Endothelial cell (in vitro differentiated cells): ENCODE measurements at places on chromosomes 2 and 18.

DNA sequence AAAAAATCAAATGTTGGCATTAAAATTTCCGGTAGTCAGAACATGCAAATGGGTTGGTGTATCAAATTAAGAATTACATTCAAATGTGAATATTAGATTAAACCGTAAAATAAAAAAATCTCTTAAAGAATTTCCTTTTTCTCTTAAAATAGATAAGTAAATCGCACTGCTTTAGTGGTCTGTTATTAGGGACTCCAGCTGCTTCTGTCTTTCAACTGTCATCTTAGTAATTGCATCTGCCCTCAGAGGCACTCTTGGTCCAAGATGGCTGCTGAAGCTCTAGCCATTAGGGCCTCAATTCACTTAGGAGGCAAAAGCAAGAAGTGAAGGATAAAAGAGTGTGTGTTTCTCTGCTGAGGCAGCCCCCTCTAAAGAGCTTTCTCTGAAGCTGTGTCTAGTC is 132.4 kb downstream of the MGAT5 start:
- H3K4me1 ChIP-seq = peaks cover 6% of the 10 kb centered on the region
- no peaks in the 10 kb centered on the region for H3K27me3 ChIP-seq
- no peak overlapping the region for H3K27ac ChIP-seq
- peaks cover 4% of the 10 kb centered on the region for H3K36me3 ChIP-seq
- no peak for DNase-seq

- H3K4me1 ChIP-seq = peaks cover 4% of the 10 kb centered on the region
- no peak overlapping the region for H3K4me3 ChIP-seq
- no peak overlapping the region for H3K27ac ChIP-seq
- peaks cover 12% of the 10 kb centered on the region for H3K27me3 ChIP-seq
- DNase-seq = no peak
These were observed 34.5 kb downstream of the KLHL29 start for GRCh38 chr2:23419171-23420090.

- peaks cover 2% of the 10 kb centered on the region for H3K27me3 ChIP-seq
- H3K4me3 ChIP-seq = no peak overlapping the region
- no peak overlapping the region for H3K27ac ChIP-seq
- DNase-seq = no peak
- H3K4me1 ChIP-seq = no peaks in the 10 kb centered on the region
These were observed 93.8 kb downstream of the SCG2 start for GRCh38 chr2:223508372-223508771.

DNA sequence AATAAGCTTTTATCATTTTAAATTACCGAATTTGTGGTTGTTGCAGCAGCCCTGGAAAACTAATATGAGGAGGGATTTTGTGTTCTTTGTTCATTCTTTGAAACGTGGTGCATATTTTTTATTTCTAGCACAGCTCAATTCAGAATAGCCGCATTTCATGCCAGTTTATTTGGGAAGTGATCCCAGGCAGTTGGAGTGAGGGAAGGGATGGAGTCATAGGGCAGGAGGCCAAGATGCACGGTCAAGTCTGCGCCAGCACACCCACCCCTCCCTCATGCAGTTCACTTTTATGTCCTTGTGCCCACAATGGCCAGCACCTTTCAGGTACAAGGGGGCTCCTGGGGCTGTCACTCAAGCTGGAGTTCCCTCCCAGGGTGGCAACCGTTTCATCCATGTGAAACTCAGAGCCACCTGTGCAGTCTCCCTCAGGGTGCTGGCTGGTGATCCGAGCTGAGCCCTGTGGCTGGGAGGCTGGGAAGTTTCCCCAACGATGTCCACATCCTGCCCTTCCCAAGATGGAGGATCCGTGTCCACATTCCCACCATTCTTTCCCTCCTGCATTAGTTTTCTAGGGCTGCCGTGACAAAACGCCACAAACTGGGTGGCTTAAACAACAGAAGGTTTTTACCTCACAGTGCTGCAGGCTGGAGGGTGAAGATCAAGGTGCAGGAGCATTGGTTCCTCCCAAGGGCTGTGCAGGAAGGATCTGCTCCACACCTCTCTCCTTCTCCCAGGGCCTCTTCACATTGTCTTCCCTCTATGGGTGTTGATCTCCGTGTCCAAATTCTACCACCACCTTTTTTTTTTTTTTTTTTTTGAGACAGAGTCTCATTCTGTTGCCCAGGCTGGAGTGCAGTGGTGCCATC is 68.5 kb upstream of the ITGA6 start:
- peaks cover 7% of the 10 kb centered on the region for H3K4me1 ChIP-seq
- H3K27me3 ChIP-seq = peaks cover 2% of the 10 kb centered on the region
- no peak for DNase-seq
- H3K4me3 ChIP-seq = no peak overlapping the region
- H3K27ac ChIP-seq = no peak overlapping the region

DNA sequence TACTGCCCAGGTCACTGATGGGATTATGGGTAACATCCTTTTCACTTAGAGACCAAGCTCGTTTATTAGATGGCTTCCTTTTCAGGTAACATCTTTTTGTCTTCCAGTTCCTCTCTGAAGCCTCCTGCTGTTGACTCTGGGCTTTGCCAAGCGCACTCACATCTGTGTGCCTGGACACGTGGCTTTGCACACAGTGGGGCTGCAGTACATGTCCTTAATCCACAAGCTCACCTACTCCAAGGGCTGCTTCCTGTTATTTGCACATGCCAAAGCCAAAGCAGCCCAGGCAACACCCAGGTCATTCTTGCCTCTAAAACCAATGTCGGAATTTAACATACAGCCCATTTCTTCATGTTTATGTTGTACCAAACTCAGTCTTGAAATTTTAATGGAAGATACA is 124.2 kb upstream of the BOD1L2 start:
- no peak overlapping the region for H3K27ac ChIP-seq
- no peak for DNase-seq
- peaks cover 4% of the 10 kb centered on the region for H3K27me3 ChIP-seq
- H3K4me1 ChIP-seq = peaks cover 5% of the 10 kb centered on the region

DNA sequence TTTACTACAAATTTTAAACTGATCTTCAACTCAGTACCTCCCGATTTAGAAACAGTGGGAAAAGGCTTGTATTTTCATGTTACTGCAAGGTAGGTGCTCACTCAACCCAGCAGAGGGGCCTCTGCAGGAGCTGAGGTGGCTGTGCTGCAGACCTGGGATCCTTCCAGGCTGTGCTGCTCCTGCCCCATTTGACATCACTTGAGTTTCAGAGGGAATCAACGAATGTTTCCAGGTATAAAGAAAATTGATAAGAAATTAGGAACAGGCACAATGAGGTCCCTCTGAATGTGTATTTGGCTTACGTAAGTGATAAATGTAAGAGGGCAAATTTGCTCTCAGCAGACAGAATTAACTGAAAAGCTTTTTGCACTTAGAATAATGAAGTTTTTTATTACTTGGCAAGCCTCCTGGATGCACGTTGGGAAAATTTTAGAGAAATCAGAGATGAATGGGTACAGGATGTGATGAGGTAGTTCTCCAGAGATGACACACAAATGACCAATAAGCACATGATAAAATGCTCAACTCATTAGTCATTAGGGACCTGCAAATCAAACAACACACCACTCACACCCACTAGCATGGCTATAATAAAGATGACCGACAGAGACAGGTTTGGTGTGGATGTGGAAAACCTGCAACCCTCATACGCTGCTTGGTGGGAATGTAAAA is 114.0 kb downstream of the NOL10 start:
- no peak overlapping the region for H3K4me3 ChIP-seq
- H3K36me3 ChIP-seq = peaks cover 21% of the 10 kb centered on the region
- no peak overlapping the region for H3K27ac ChIP-seq
- H3K4me1 ChIP-seq = peaks cover 3% of the 10 kb centered on the region
- no peak for DNase-seq

DNA sequence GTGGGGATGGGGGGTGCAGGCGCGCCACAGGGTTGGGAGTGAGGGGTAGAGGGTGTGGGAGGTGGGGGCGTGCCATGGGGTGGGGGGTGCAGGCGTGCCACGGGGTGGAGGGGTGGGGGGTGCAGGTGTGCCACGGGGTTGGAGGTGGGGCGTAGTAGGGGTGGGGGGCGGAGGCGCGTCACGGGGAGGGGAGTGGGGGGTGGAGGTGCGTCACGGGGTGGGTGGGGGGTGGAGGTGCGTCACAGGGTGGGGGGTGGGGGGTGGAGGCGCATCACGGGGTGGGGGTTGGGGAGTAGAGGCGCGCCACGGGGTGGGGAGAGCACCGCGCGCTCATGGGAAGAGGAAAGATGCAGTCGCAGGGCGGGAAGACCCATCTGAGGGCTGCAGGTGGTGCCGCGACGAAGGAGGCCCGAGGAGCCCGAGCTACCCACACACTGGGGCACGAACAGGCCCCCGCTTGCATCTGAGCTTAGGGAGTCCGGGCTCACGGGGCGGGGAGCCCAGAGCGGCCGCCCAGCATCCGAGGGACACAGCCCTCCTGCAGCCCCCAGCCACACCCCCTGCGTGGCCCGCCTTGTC is 37.5 kb downstream of the SNED1 start:
- no peaks in the 10 kb centered on the region for H3K36me3 ChIP-seq
- no peak overlapping the region for H3K27ac ChIP-seq
- no peaks in the 10 kb centered on the region for H3K4me1 ChIP-seq
- no peak for DNase-seq
- H3K27me3 ChIP-seq = peaks cover 20% of the 10 kb centered on the region
- H3K4me3 ChIP-seq = no peak overlapping the region

GRCh38 chr2:212274215-212274614 is 264.4 kb downstream of the ERBB4 start:
- H3K27ac ChIP-seq = no peak overlapping the region
- no peaks in the 10 kb centered on the region for H3K4me1 ChIP-seq
- no peak overlapping the region for H3K4me3 ChIP-seq
- DNase-seq = no peak

DNA sequence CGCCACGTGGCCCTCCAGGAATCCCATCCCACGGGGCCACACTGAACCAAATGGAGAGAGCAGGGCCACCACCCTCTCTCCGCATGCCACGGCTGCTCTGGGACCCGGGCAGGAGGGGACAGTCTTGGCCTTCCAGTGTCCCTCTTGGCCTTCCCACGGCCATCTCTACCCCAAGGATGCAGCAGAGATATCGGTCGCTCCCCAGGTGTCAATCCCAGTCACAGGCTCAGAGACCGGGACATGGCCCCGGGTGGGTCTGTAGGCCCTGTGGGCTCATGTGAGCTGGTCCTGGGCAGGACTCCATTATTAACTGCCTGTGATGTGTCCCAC is 15.3 kb downstream of the CAPN10 start:
- peaks cover 3% of the 10 kb centered on the region for H3K27me3 ChIP-seq
- no peak for DNase-seq
- no peak overlapping the region for H3K27ac ChIP-seq

DNA sequence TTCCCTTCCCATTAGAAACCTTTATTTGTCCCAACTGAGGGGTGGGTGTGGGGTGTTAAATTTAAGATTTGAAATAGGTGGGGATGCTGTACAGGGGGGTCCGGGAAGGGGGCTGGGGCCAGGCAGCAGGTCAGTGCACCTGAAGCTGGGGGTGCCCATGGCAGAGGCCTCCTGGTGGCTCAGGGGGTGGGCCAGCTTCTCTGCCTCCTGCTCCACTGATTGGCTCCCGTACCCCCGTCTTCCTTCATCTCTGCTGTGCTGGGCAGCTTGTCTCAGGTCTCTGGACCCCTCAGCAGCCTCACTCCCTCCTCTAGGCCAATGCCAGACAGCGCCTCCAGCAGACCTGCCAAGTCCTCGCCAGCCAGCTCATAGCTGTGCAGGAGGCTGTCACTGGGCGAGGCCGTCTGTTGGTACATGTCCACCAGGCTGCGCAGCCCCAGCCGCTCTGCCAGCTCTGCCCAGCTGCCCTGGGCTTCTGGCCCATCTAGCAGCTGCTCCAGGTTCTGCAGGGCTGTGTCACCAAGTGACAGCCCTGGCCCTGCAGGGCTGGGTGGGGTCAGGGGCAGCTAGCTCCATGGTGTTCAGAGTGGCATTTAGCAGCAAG is 2.0 kb upstream of the ANKRD62 start:
- H3K27me3 ChIP-seq = peaks cover 11% of the 10 kb centered on the region
- no peaks in the 10 kb centered on the region for H3K4me1 ChIP-seq
- H3K36me3 ChIP-seq = no peaks in the 10 kb centered on the region
- DNase-seq = no peak

GRCh38 chr2:223737207-223737606 is 100.2 kb downstream of the AP1S3 start:
- H3K27ac ChIP-seq = no peak overlapping the region
- DNase-seq = no peak
- H3K36me3 ChIP-seq = no peaks in the 10 kb centered on the region
- no peak overlapping the region for H3K4me3 ChIP-seq
- H3K4me1 ChIP-seq = no peaks in the 10 kb centered on the region
- H3K27me3 ChIP-seq = peaks cover 1% of the 10 kb centered on the region

DNA sequence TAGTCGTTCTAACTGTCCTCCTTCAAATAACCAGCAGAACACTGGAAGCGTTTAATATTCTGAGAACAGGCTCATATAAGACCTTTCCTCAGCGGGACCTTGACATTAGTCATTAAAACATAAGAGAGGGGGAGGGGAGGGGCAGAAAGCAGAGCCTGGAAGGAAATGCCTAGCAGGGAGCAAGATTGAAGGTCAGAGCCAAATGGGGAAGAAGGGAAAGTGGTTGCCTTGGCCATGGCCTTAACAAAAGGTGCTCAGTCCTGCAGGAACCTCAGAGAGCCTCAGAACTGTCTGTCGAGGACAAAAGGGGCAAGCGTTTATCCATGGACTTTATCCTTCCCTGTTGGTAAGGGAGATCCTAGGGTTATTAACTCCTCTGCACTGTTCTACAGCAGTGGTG is 856 bp upstream of the PLA2R1 start:
- peaks cover 9% of the 10 kb centered on the region for H3K4me1 ChIP-seq
- no peak overlapping the region for H3K27ac ChIP-seq
- H3K27me3 ChIP-seq = peaks cover 9% of the 10 kb centered on the region
- DNase-seq = no peak
- H3K36me3 ChIP-seq = no peaks in the 10 kb centered on the region
- H3K4me3 ChIP-seq = peak overlapping the region; percentile 85

DNA sequence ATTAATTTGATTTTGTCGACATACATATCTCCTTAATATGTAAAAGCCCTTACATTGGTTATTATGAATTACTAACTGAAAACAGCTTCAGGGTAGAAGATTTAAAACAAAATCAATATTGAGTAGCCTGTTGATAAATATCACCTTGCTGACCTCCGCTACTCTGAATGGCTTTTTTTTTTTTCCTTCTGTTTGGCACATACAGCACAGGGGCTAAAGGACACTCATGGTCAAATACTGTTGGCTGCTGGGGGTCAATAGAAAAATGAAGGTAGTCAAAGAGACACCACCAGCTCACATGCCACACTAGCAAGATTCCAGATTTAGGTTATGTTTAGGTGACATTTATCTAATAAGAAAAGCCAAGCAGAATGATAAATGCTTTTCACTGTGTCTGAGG is 1642.4 kb upstream of the SLC39A10 start:
- no peak overlapping the region for H3K4me3 ChIP-seq
- DNase-seq = no peak
- no peaks in the 10 kb centered on the region for H3K27me3 ChIP-seq
- no peaks in the 10 kb centered on the region for H3K36me3 ChIP-seq

- H3K4me3 ChIP-seq = no peak overlapping the region
- H3K27me3 ChIP-seq = no peaks in the 10 kb centered on the region
- no peak overlapping the region for H3K27ac ChIP-seq
- no peaks in the 10 kb centered on the region for H3K4me1 ChIP-seq
- DNase-seq = no peak
These were observed 89.6 kb upstream of the UBE2E3 start for GRCh38 chr2:180890781-180891180.
